ENCODE measurements at places on chromosomes 11 and 22.

GRCh38 chr11:64040684-64041322 lies 5.1 kb downstream of the FLRT1 start:
- no peak overlapping the region for H3K4me3 ChIP-seq
- H3K27me3 ChIP-seq, result no peaks in the 10 kb centered on the region
- H3K36me3 ChIP-seq, result no peaks in the 10 kb centered on the region
- H3K4me1 ChIP-seq, result no peaks in the 10 kb centered on the region

- no peaks in the 10 kb centered on the region for H3K36me3 ChIP-seq
- no peaks in the 10 kb centered on the region for H3K4me1 ChIP-seq
- H3K4me3 ChIP-seq, result no peak overlapping the region
- no peak for DNase-seq
- H3K27me3 ChIP-seq, result no peaks in the 10 kb centered on the region
Observed at GRCh38 chr11:45265969-45266675, 20.0 kb downstream of the SYT13 start.

- no peaks in the 10 kb centered on the region for H3K4me1 ChIP-seq
- H3K4me3 ChIP-seq, result no peak overlapping the region
- no peak for DNase-seq
- H3K27ac ChIP-seq, result no peak overlapping the region
Observed at GRCh38 chr11:17718510-17718962, 835 bp upstream of the MYOD1 start.

- no peak overlapping the region for H3K4me3 ChIP-seq
- H3K27ac ChIP-seq, result no peak overlapping the region
- no peaks in the 10 kb centered on the region for H3K4me1 ChIP-seq
- no peak for DNase-seq
Observed at GRCh38 chr11:69286374-69287371, 7.3 kb upstream of the MYEOV start.

DNA sequence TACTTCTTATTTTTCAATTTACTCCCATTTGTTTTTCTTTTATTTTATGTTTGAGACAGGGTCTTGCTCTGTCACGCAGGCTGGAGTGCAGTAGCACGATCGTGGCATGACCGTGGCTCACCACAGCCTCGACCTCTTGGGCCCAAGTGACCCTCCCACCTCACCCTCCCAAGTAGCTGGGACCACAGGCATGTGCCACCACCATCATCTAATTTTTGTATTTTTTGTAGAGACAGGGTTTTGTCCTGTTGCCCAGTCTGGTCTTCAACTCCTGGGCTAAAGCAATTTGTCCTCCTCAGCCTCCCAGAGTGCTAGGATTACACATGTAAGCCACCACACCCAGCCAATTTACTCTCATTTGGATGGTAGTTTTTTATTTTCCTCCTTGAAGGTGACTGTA lies 679.3 kb upstream of the CCDC179 start:
- DNase-seq, result no peak
- H3K27ac ChIP-seq, result no peak overlapping the region
- H3K4me1 ChIP-seq, result no peaks in the 10 kb centered on the region

DNA sequence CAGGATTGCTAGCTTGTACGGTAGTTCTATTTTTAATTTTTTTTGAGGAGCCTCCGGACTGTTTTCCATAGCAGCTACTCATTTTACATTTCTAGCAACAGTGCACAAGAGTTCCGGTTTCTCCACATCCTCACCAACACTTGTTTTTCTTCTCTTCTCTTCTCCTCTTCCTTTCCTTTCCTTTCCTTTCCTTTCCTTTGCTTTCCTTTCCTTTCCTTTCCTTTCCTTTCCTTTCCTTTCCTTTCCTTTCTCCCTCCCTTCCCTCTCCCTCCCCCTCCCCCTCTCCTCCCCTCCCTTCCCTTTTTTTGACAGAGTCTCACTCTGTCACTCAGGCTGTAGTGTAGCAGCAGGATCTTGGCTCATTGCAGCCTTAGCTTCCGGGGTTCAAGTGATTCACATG lies 9.3 kb downstream of the WBP2NL start:
- no peak overlapping the region for H3K27ac ChIP-seq
- DNase-seq, result no peak
- no peaks in the 10 kb centered on the region for H3K4me1 ChIP-seq
- no peak overlapping the region for H3K4me3 ChIP-seq

DNA sequence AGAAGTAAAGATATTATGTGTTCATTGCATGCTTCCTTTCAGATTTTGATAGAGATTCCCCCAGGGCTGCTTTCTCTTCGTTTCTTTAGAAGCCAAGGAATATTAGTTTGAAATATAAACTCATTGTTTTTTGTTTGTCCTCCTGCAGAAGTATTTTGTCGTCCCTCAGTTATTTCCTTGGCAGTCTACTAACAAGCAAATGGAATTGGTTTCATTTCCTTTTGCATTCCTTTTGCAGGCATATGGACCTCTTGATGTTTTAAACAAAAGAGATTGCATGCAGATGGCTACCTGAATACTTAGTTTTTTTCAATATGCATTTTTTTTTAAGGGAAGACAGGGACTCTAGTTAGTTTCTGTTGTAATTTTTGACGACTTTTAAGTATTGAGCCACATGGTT lies 62.2 kb downstream of the BCL2L13 start:
- H3K4me3 ChIP-seq, result no peak overlapping the region
- H3K27me3 ChIP-seq, result no peaks in the 10 kb centered on the region
- DNase-seq, result no peak
- H3K36me3 ChIP-seq, result no peaks in the 10 kb centered on the region
- no peaks in the 10 kb centered on the region for H3K4me1 ChIP-seq

DNA sequence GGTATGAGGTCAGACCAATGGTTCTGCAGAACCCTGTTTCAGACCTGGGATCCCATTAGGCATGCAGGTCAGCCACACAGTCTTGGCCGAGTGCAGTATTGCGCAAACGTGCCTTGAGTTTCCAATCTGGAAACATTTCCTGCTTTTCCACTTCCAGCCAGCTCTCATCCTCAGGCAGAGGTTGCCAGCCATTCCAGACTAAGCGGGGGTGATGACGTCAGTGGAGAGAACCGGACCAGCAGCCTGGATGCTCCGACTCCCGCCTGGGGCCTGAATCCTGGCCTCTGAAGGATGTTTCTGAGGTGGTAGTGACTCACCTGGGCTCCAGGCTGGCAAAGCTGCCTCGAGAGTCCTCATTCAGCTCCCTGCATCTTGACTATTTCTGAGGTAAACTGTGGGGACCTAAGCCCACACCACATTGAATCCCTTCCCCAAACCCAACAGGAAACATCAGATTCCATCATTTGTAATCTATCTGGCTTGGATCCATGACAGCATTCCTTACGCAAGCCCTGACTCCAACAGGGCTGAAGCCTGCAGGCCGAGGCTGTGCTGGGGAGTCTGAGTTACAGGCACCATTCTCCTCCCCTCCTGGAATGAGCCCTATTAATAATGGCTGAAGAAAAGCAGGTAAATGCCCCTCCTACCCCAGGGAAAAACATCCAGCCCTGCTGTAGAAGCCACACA lies 83.0 kb downstream of the ABTB2 start:
- DNase-seq, result no peak
- no peaks in the 10 kb centered on the region for H3K27me3 ChIP-seq
- no peak overlapping the region for H3K27ac ChIP-seq
- H3K4me1 ChIP-seq, result no peaks in the 10 kb centered on the region
- no peaks in the 10 kb centered on the region for H3K36me3 ChIP-seq

DNA sequence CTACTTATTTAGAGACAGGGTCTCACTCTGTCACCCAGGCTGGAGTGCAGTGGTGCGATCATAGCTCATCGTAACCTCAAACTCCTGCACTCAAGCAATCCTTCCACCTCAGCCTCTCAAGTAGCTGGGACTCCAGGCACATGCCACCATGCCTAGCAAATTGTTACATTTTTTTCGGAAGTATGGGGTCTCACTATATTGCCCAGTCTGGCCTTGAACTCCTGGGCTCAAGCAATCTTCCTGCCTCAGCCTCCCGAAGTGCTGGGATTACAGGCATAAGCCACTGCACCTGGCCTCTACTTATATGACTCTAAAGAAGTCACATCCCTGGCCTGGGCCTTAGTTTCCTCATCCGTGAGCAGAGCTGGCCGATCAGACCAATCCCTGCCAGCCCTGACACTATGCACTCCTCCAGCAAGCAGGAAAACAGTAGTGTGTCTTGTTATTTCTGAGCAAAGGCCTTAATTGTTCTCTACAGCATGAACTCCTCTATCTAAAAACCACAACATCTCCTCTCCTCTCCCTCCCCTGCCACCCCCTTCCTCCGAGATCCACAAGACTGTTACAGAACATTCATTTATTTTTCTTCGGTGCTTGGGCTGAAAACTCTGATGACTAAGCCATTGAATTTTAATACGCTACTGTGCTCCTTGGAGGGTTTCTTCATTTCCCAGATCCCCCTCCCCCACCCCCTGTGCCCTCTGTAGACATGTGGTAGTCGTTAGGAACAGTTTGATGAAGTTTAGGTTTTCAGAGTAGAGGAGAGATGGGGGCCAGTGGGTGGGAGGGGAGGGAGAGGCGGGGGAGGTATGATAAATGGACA lies 91.5 kb downstream of the ABTB2 start:
- no peak overlapping the region for H3K4me3 ChIP-seq
- DNase-seq, result no peak
- H3K36me3 ChIP-seq, result no peaks in the 10 kb centered on the region

DNA sequence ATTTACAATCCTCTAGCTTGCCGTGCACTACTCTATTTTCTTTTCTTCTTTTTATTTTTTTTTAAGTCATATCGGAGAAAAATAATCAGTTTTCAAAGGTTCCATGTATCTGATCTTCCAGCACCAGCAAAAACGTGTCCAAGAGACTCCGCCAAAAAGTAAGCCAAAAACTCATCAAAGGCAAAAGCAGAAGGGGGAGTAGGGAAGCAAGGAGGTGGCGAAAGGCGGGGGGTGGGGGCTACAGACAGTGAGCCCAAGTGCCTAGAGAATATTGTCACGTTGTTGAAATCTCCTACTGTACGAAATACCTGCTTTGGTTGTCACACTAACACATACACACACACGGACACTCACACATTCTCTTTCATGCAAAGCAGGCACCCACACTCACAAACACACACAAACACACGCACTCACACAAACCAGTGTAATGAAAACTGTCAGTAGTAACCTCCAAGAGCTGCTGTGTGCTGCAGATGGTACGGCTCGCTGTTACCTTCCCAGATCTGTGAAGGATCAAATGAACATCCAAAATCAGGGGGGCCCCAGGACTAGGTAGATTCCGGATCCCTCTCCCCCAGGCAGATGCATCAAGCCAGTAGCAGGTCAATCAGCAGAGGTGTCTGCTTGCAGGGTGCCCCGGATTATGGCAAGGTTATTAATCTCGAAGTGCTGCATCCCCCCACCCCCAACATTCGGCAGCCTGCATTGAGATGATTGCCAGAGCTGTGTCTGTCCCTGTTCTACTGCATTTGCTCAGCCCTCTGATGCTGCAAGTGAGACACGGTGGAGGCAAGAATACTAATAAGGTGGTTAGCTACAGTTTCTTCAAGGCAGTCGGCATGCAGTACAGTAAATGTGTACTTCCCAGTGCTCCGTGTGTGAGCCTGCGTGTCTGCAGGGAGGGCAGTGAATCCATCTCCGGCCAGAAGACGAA lies at the start of gene LRRC4C:
LRRC4C (minus strand) TSS at position 188 of the 937 bp plus-strand sequence.
- DNase-seq, result no peak
- H3K27ac ChIP-seq, result no peak within 1 kb of the TSS
- no peak within 1 kb of the TSS for H3K4me3 ChIP-seq
- no peaks in the 10 kb centered on the region for H3K4me1 ChIP-seq

DNA sequence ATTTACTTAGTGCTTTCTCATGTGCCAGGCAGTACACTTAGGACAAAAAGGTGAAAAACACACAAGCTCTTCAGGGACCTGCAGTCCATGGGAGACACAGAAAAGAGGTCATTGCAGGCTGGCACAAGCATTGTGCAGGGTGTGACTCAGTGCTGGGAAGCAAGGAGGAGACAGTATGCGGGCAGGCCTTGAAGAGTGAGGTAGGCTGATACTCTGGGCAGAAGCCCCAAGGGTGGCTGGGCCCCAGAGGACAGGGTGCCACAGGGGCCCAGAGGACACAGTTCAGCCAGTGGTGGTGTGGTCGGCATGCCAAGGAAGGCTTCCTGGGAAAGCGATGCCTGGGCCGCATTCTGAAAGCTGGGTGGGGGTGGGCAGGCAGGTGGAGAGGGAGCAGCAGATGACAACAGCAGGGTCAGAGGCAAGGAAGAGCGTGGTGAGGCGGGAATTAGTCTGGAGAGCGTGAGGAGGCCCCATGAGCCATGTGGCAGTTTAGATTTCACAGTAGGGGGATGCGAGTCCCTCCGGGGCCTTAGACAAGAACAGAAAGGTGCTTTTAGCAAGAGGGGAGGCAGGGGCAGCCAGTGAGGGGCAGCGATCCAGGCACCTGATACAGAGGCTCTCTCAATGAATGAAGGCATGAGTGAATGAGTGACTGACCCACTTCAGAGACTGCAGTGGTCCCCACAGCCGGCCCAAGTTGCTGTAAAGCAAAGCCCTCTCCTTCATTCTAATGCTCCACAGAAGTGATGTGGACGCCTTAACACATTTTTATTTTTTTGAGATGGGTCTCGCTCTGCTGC lies 6.8 kb downstream of the C11orf24 start:
- no peak overlapping the region for H3K27ac ChIP-seq
- no peaks in the 10 kb centered on the region for H3K27me3 ChIP-seq
- no peaks in the 10 kb centered on the region for H3K4me1 ChIP-seq
- H3K36me3 ChIP-seq, result peaks cover 72% of the 10 kb centered on the region
- DNase-seq, result no peak

GRCh38 chr11:14884667-14885273 lies 7.3 kb downstream of the CYP2R1 start:
- H3K27ac ChIP-seq, result no peak overlapping the region
- no peaks in the 10 kb centered on the region for H3K27me3 ChIP-seq
- H3K4me3 ChIP-seq, result no peak overlapping the region
- no peaks in the 10 kb centered on the region for H3K4me1 ChIP-seq

- no peaks in the 10 kb centered on the region for H3K27me3 ChIP-seq
- no peak overlapping the region for H3K27ac ChIP-seq
- no peaks in the 10 kb centered on the region for H3K36me3 ChIP-seq
- DNase-seq, result no peak
- H3K4me1 ChIP-seq, result peaks cover 8% of the 10 kb centered on the region
Observed at GRCh38 chr11:1387521-1387920, 2.2 kb upstream of the BRSK2 start.

GRCh38 chr11:122113836-122114825 lies 1.9 kb downstream of the BLID start:
- DNase-seq, result no peak
- H3K4me3 ChIP-seq, result no peak overlapping the region
- H3K4me1 ChIP-seq, result no peaks in the 10 kb centered on the region
- no peaks in the 10 kb centered on the region for H3K36me3 ChIP-seq
- H3K27me3 ChIP-seq, result no peaks in the 10 kb centered on the region

- no peaks in the 10 kb centered on the region for H3K27me3 ChIP-seq
- H3K36me3 ChIP-seq, result no peaks in the 10 kb centered on the region
- no peaks in the 10 kb centered on the region for H3K4me1 ChIP-seq
Observed at GRCh38 chr11:60634126-60634525, 65.3 kb upstream of the MS4A8 start.

DNA sequence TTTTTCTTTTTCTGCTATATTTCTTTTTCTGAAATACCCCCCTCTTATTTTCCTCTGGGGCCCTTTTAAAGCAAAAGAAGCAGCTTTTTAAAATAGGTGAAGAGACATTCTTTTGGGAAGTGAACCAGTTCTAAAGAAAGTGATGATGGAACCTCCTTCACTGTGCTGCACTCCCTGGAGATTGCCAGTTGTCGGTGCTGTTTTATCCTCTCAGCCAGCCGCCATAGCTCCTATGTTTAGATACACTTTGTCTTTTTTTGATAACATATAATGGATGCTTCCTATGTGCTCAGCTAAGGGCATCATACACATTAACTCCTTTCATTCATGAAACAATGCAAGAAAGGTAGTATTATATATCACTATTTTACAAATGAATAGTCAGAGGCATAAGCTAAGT lies 14.0 kb downstream of the CFAP300 start:
- H3K4me3 ChIP-seq, result no peak overlapping the region
- DNase-seq, result no peak
- no peaks in the 10 kb centered on the region for H3K4me1 ChIP-seq
- H3K27ac ChIP-seq, result no peak overlapping the region

GRCh38 chr22:40524392-40525249 lies 111.9 kb downstream of the MRTFA start:
- H3K4me3 ChIP-seq, result no peak overlapping the region
- H3K27ac ChIP-seq, result no peak overlapping the region
- H3K36me3 ChIP-seq, result no peaks in the 10 kb centered on the region
- no peaks in the 10 kb centered on the region for H3K27me3 ChIP-seq
